ENCODE measurements at places on chromosomes 7 and 10.

DNA sequence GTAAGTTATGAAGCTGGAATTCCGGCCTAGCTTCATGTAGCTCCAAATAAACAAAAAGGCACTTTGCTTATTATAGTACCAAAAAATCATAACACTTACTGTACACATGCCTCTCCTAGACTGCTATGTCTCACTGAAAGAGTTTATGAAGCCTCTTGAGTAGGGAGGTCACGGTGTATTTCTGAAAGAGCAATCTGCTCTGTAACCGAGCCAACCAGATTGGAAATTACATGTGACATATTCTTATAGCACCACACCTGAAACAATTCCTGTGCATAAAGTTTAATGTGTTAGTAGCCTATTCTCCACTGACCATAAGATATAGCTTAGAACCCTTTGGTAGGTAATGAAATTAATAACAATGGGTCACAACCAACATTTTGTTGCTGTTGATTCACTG lies 1.3 kb upstream of the FAM3C start:
- DNase-seq, result no peak

GRCh38 chr10:62043421-62044021 lies 142.0 kb downstream of the ARID5B start:
- no peak for DNase-seq

DNA sequence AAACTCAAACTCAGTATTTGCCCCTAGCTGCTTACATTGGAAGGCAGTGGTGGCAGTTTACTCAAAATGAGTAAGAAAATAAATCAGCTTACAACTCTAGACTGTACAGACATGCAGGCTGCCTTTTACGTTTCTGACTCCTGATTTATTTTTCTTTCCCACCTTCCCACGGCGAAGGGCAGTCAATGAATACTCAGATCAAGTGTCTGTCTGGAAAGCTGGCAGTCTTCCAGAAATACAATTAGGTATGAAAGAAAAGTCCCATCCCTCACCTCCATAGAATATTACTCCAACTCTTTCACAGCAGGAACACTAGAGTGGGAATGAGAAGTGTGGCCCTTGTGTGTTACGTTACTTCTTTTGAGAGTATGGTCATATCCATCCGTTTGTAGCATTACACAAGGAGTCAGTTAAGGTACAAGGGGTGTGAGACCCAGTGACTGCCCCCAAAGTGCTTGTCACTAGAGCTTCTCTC lies 1.3 kb upstream of the PAPSS2 start:
- DNase-seq, result no peak

- DNase-seq, result no peak
These were observed 13.4 kb upstream of the RASSF4 start for GRCh38 chr10:44946205-44946604.

DNA sequence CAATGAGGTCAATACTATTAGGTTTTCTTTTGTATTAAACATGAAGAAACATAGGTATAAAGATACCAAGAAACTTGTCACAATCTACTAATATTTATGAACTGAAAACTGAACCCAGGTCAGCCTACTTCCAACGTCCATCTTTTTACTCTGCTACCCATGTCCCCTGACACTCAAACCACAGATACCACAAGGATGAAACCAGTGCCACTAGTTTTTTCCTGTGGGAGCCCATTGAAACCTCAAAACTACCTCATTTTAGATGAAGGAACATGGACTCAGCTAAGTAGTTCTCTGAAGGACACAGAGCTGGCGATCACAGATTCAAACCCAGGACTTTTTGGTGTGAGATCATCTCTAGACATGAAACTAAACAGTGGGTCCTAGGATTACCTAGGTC lies 6.8 kb downstream of the TET1 start:
- no peak for DNase-seq

- DNase-seq, result no peak
These were observed 12.0 kb downstream of the C10orf62 start for GRCh38 chr10:97601268-97602215.

DNA sequence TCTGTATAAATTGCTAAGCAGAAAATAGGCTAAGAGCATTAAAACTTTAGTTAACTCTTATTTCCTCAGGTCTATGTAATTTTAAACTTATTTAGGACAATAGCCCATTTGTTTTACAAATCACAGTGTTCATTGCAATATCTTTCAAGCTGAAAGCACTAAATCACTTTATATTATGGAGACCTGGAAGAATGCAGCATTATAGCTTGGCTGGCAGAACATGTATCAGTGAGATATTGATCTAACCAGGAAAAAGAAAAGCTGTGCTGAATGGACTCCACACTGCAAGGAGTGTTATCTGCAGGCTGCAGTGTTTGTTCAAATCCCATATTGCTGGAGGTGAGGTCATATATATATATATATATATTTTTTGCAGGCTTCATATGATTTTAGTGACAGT lies 517.5 kb downstream of the NRG3 start:
- DNase-seq, result no peak

Data from activated CD4-positive, alpha-beta T cell treated with anti-CD3 and anti-CD28 coated beads for 1 hour (primary cell).